ENCODE measurements at places on chromosomes 5 and 9.

DNA sequence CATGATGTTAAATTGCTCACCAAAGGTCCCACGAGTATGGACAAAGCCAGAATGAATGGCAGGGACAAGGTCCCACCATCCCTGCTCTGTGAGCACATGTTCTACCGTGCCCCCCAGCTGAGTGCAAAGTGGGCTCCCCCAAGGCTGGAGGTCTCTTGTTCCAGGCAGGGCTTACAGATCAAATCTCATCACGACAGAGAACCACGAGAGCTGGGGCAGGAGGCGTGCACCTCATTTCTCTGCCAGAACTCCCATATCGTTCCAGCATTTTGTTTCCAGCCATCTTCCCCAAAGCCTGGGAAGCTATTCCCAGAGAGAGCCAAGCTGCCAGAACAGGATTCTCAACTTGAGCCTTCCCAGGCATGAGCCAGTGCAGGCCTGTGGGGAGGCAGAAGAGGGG is 108.5 kb downstream of the ZNF354C start:
- DNase-seq = no peak

DNA sequence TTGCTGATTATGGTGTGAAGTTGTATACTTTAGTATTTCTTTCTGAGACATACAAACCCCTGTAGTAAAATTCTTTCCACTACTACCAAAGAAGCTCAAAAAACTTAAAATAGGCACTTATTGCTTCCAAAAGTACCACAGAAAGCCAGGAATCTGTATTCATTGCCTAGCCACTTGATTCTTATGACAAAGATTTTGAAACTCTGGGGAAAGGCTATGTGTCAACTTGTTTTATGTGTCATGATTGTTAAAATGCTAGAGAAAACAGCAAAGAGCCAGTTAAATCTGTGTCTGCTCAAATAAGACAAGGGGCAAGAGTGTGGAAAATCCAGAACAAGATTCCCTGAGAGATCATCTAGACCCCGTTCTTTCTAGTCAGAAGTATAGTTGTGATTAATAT is 6.0 kb downstream of the KIF2A start:
- no peak for DNase-seq

DNA sequence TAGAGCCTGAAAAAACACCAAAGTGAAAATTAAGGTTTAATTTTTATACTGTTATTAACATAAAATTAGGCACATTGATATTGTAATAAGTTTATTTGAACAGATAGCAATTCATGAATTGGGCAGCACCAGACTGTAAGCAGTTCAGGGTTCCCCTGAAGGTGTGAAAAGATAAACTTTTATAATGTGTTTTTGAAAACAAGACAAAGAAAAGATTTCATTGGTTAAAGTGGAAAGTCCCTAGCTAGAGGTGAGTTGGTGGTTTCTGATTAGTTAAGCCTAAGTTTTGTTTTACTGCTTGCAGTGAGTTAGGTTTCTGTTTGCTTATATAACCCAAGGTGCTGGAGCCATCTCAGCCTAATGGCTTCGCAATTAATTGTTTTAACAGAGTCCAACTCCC is 96.5 kb upstream of the RPS23 start:
- DNase-seq = no peak

GRCh38 chr9:28365728-28366127 is 792.4 kb upstream of the C9orf72 start:
- DNase-seq = no peak

GRCh38 chr5:159403906-159404681 is 73.8 kb upstream of the IL12B start:
- no peak for DNase-seq

GRCh38 chr9:107481035-107481434 is 8.5 kb downstream of the KLF4 start:
- DNase-seq = no peak

GRCh38 chr9:90007516-90008440 is 403.0 kb downstream of the GADD45G start:
- no peak for DNase-seq

- DNase-seq = no peak
Observed at GRCh38 chr9:137771580-137771979, 106.0 kb upstream of the CACNA1B start.

GRCh38 chr5:14310901-14311300 is 167.8 kb downstream of the TRIO start:
- DNase-seq = no peak

DNA sequence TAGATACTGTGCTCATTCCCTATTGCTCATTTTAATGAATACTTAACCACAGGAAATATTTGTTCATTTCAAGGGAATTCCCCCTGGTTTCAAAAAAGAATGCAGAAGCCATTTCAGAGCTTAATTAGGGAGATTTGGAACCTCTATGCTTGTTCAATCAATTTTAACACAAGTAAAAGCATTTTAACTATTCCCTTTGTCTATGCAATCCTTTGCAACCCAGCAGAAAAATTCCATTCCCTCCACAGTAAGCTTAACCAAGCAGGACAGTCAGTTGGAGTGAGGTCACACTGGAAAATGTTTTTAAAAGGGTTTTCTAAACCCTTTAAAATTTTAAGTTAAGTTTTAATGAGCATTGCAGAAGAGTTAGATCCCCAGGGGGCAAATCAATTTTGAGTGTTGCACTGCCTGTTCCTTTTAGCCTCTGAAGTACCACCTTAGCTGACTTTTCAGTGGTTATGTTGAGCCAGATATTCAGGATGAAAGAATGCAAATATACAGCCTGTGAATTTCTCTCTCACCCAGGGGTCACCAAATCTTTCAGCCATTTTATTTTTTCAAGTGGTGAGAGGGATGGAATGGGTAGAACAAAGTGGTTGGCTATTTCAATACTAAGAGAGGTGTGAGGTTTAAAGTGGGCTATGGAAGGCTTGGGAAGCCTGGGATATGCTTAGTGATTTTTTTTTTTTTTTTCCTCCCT is 356.2 kb upstream of the NUDT12 start:
- no peak for DNase-seq

DNA sequence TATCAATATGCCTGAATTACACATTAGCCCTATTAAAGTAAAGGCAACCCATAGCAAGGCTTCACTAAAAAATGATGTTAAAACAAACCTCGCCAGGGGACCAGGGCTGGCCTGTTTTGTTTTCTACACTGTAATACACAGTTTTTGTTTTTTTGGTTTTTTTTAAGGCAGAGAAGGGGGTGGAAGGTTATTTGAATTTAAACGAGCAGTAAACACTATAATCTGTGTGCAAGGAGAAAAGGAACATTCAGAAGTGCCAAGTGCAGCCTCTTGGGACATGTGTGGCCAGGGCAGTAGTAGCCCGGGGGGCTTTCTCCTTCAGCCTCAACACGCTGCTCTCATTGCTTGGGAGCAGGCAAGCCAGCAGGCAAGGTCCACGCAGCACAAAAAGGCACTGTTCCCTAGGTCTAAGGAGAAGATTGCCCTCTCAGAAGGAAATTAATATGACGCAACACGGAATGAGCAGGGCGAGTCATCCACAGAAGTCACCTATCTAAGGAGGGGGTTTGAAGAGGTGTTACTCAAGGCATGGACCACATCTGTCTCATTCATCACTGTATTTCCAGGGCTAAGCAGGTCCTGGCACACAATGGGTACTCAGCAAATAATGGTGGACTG is 16.2 kb downstream of the SIL1 start:
- DNase-seq = no peak

- no peak for DNase-seq
Observed at GRCh38 chr9:137000177-137000930, 4.0 kb upstream of the CLIC3 start.

- DNase-seq = no peak
Observed at GRCh38 chr9:97895695-97896332, 26.5 kb downstream of the TRMO start.

DNA sequence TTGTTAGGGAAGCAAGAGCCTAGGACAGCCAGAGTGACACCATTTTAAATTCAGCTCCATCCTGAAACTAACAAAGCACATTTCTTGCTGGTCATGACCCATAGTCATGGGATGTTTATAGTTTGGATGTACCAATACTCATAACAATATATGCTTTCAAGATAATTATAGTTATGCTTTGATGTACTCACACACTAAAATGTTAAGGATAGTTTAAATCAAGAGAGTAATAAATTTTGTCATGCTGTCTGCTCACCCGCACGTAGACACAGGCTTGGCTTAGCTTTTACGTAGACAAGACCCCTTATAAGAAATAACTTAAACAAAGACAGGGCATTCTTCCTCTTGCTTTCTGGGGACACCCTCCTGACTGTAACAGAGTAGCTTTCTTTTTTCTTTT is 8.9 kb upstream of the STXBP1 start:
- DNase-seq = no peak

DNA sequence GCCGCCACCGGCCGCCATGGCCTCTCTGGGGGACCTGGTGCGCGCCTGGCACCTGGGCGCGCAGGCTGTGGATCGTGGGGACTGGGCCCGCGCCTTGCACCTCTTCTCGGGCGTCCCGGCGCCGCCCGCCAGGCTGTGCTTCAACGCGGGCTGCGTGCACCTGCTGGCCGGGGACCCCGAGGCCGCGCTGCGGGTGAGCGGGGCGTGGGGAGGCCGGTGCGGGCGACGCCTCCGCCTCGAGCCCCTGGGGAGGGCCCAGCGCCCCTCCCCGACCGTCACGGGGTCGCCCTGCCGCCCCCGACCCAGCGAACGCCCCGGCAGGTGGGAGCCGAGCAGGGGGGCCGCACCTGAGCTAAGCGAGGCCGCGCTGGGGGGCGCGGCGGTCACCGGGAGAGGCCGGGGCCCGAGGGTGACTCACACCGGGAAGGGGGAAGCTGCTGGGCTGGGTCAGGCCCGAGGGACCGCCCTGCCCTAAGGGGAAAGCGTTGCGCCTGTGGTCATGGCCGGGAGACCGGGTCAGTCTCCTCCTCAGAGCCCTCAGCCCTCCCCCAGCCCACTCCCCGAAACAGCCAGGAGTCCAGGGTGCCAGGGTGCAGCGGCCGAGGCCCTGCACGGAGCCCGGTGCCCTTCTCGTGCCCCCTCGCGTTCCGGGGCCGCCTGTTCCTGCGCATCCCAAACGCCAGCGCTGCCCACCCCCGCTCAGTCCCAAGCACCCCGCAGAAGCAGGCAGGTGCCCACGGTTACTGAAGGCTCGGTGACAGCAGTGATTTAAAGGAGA is 510 bp downstream of the NOXA1 start:
- DNase-seq = no peak

DNA sequence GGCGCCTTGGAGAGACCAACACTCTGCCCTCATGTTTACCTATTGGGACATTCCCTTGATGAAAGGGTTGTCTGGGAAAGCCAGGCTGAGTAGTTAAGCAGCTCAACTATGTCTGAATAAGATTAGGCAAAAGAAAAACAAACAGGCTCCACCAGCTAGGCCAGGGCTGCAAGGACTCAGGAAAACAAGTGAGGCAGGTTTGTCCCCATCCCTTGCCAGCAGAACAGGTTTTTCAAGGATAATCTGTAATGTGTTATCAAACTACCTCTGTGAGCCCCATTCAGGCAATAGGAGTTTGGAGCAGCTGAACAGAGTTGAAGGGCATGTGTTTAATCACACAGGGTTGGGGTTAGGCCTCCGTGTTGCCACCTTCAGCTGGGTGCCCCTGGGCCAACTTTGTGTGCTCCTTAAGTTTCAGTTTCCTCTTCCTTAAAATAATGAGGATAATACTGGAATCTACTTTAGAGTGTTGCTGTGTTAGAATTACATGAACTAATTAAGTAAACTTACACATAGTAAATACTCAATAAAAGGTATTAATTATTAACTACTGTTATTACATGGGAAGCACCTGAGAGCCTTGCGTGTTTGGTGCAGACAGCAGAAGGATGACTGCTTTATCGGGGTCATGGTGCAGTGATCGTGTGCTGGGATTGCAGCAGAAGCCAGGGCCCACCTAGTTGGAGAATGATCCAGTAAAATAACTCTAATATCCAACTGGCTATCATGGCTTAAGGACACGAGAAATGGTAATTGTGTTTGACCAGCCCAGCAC is 72.1 kb upstream of the ATP10B start:
- no peak for DNase-seq

- no peak for DNase-seq
Observed at GRCh38 chr5:173792781-173793547, 95.2 kb upstream of the CPEB4 start.

DNA sequence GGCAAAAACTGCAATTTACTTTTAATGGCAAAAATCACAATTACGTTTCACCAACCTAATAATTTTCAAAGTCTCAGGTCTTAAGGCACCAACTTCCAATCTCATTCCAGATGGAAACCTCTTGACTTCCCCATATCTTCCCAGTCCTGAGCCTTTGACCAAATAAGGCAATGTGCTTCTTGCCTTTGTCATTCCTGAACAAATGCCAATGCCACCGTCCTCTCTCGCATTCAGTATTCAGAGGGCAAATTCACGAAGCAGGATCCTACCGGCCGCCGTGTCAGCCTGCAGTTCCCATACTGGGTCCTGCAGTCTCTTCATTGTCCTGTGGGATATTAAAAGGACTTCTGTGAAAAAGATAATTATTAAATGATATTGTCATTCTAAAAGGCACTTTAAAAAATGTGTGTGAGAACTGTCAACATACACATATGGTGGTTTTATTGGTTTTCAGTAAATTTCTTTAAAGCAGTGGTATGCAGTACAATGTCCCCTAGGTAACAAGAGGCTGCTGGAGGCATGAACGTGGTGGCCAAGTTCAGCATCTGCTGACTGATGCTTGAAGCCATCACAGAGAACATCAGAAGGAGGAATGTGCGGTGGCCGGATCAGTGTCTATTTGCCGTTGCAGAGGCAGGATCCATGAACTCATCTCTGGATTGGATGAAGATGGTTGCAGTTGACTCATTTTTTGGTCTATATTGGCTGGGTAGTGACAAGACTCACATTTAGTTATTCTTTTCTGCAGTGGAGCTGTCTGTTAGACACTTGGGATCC is 101.4 kb upstream of the IRX4 start:
- DNase-seq = no peak

GRCh38 chr9:131732636-131733289 is 7.1 kb downstream of the RAPGEF1 start:
- DNase-seq = no peak

- no peak for DNase-seq
Observed at GRCh38 chr9:31168161-31168560, 1216.3 kb upstream of the ACO1 start.

DNA sequence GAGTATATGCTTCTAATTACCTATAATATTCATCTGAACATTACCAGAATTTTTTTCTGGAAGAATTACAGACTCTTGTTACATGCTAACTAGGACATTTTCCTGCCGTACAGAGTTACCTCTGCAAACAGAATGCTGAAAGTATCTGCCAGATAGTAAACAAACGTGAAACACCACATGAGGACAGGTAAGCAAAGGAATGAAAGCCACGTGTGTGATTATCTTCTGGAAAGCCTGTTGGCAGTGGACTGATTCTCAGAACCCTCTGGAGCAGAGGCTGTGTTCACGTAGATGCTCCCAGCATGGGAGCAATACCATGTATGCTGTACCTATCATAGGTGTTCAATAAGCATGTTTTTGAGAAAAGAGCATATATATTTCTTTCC is 472.6 kb downstream of the ENC1 start:
- DNase-seq = no peak

DNA sequence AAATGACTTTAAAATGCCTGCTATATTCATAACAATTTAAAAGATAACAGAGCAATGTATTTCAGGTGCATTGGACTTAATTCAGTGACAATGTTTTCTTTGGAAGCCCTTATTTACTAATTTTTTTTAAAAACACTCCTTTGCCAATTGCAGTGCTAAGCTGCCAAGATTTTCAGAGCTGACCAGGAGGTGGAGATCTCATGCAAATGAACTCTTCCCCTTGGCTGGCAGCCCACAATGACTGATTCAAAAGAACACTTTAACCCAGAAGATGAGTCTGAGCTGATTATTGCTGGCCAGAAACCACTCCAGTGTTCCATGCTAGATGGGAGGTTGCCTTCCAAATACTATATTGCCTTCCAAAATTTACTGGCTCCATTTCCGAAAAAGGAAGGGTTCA is 128.3 kb upstream of the CCNH start:
- DNase-seq = no peak

- DNase-seq = no peak
Observed at GRCh38 chr5:149801307-149801990, 71.3 kb downstream of the PPARGC1B start.

All from stimulated activated CD8-positive, alpha-beta memory T cell treated with anti-CD3 and anti-CD28 coated beads, Interleukin-7, amount 100 ng/mL, for 1 hour (primary cell).